ENCODE measurements at places on chromosomes 2 and 18.

- no peak for DNase-seq
Observed at GRCh38 chr2:83640506-83640905, 818.6 kb downstream of the SUCLG1 start.

- no peak for DNase-seq
Observed at GRCh38 chr18:78768656-78769501, 210.7 kb upstream of the SALL3 start.

GRCh38 chr2:197786010-197786877 is 1.1 kb upstream of the BOLL start:
- DNase-seq = no peak

GRCh38 chr2:194557993-194558392 is 1099.0 kb upstream of the SLC39A10 start:
- DNase-seq = no peak

GRCh38 chr2:172588931-172589330 is 33.0 kb downstream of the PDK1 start:
- no peak for DNase-seq

Measured in GM04503 (cell line).